Left ventricle myocardium superior (tissue), 1 donor: ENCODE measurements at places on chromosomes 1 and 21.

- peak; percentile 92 for DNase-seq
Measured at GRCh38 chr1:27525296-27526272, 35.6 kb upstream of the WASF2 start.

DNA sequence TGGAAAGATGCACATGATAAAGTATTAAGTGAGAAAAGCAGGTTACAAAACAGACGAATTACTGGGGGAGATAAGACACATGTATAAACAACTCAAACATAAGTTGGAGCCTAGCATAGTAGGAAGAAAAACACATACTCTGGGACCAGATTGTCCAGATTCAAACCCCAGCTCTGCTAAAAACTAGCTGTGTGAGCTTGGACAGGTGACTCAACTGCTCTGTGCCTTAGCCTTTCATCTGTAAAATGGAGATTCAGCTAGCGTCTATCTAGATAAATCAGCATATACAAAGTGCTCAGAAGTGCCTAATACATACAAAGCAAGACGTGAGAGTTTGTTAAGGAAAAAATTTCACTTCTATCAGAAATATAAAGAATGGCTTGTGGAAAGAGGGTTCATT, 254.0 kb upstream of the POU3F1 start:
- no peak for DNase-seq

DNA sequence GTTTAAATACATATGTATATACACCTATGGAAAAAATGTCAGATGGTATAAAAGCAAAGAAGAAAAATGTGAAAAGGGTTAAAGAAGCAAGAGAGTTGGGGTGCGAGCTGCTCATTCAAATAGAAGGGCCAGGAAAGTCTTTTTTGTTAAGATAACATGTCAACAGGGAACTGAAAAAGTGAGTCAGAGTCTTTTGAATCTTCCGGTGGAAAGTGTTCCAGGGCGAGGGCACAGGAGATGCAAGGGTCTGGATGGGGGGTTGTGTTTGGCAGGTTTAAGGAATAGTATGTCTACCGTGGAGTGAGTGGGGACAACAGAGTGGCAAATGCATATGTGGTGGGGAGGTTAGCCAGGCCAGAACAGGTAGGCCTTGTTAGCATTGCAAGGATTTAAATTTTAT, 22.2 kb upstream of the GNG12 start:
- no peak for DNase-seq

- DNase-seq, result no peak
Measured at GRCh38 chr1:89610457-89611011, 22.4 kb upstream of the LRRC8C start.

- peak; percentile 87 for DNase-seq
Measured at GRCh38 chr1:39076127-39076798, 50.1 kb downstream of the NDUFS5 start.

- DNase-seq, result peak; percentile 72
Measured at GRCh38 chr21:38925923-38926322, 120.2 kb downstream of the ETS2 start.

DNA sequence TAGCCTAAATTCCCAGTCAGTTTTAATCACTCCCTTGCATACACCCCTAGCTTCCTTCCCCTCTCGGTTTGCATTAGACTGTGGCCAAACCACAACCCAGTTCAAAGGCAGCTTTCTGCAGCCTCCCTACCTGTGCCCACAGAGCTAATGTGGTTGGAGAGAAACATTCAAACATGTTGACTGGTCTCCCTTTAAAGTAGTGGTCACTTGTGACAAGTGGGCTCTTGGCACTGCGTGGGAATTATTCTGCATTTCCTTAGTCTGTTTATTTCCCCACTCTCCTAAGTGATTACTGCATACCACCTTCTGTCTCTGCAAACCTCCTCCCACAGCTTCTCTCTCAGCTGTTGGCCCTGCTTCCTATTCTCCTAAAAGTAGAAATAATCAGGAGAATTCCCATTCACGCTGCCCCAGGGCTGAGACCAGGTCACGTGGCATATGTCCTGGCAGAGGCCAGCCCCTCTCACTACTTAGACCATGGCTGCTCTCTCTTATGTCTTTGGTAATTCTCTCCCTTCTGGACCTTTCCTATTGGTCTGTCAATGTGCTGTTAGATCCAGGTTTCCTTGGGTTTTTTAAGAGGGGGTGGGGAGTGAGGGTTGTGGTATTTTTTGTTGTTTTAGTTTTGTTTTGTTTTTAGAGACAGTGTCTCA, 38.4 kb upstream of the CD101 start:
- no peak for DNase-seq

DNA sequence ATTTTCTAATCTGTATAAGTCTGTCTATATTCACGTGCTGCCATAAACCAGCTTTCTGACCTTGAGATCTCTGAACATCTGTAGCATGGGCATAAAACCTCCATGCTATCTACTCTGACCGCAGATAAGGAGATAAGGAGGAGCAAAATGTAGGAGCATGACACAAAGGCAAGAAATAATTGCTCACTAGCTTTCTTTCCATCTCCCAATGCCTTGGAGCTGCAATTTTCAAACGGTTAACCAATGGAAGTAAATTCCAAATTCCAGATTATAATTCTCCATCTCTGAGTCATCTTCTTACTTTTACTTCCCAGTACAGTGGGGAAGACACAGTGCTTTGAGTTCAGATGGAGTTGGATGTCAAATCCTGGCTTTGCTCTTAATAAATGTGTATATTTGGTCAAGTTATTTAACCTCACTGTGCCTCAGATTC, 41.6 kb downstream of the CD58 start:
- no peak for DNase-seq

- no peak for DNase-seq
Measured at GRCh38 chr1:154883919-154884868, 14.1 kb upstream of the KCNN3 start.

DNA sequence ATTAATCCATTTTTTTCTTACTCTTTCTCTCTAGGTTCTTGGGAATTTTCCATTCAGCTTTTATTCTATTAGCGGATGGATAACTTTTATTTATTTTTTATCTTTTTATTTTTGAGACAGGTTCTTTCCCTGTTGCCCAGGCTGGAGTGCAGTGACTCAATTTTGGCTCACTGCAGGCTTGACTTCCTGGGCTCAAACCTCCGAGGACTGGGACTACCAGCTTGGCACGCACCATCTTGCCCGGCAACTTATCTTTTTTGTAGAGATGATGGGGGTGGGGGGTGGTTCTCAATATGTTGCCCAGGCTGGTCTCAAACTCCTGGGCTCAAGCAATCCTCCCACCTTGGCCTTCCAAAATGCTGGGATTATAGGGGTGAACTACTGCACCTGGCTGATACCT, 36.1 kb upstream of the CHIT1 start:
- no peak for DNase-seq

DNA sequence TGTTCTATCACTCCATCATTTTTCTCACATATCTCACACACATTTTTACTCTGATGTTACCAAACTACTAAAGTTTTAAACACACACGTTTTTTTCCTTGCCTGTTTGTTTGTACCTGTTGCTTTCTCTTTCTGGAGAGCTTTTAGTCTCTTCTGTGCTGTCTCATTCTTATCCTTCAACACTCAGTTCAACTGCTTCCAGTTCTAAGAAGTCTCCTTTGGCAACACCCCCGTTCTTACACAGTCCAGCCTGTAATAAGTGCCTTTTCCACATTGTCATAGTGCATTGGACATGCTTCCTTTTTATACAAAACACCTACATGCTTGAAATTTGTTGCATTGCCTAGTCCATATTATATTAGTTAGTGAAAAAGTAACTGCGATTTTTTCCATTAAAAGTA, 360.2 kb upstream of the BRINP3 start:
- no peak for DNase-seq

- no peak for DNase-seq
Measured at GRCh38 chr1:178867670-178868069, 3.2 kb downstream of the ANGPTL1 start.

- DNase-seq, result no peak
Measured at GRCh38 chr1:34263406-34263805, 86.7 kb downstream of the C1orf94 start.

GRCh38 chr1:33074193-33074945, 6.6 kb upstream of the AZIN2 start:
- DNase-seq, result no peak

DNA sequence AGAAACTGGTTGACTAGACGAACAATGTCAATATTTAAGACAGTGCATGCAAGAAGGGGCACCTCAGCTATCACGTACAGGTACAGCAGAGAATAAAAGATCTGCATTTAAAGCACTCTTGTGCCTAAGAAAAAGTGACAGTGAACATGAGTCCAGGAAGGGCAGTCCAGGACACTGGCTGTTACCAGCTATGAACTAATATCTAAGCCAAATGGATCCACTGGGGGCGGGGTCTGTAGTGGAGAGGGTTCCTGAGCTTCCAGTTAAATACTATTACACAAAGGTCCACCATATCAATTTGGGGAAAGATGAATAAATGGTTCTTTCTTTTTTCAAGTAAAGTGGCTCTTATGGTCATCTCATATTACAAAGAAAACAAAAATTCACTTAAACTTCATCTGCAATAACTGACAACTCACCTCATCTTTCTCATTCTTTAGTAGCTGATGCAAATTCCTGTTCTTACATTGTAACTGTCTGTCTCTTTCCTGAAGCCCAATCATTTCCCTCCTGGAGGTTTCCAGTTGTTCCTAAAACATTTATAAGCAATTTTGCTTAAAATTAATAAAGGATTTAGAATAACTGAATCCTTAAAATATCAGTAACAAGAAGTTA, 24.5 kb downstream of the SSX2IP start:
- no peak for DNase-seq

DNA sequence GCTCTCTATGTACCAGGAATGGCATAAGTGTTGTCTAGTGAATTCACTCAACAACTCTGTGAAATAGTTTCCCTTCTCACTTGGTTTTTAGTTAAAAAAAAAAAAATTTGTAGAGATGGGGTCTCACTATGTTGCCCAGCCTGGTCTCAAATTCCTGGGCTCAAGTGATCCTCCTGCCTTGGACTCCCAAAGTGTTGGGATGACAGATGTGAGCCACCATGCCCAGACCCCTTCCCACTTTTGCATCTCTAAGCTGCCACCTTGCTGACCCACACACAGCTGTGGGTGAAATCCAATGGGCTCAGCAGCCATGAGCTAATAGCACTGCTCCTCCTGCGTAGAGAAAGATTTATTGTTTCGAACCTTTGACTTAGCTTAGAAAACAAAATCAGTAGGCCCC, 33.5 kb downstream of the NEK2 start:
- no peak for DNase-seq

- DNase-seq, result no peak
Measured at GRCh38 chr21:30447056-30447455, 7.0 kb downstream of the KRTAP15-1 start.

GRCh38 chr21:30211071-30211470, 4.8 kb downstream of the CLDN8 start:
- DNase-seq, result no peak

- DNase-seq, result peak; percentile 68
Measured at GRCh38 chr1:48469616-48470480, 2.2 kb downstream of the SPATA6 start.

- no peak for DNase-seq
Measured at GRCh38 chr1:22621761-22622160, 14.7 kb upstream of the C1QA start.

DNA sequence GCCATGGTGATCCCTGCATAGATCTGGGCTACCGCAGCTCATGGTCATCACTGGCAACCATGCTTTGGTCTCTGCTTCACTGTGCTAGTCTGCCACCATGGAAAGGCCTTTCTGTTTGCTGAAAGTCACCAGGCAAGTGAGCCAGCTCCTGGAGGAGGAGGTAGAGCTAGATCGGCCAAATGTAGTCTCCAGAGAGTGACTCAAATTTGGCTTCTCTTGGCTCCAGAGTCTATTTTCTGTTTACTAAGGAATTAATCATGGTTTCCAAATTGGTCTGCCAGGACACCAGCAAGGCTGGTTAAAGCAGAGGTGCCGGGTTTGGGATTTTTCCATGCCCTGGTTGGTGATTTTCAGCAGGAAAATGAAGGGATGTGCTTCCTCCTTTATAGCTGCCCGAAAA, 52.7 kb upstream of the IVNS1ABP start:
- no peak for DNase-seq

- no peak for DNase-seq
Measured at GRCh38 chr1:232379063-232379434, 250.9 kb downstream of the SIPA1L2 start.

DNA sequence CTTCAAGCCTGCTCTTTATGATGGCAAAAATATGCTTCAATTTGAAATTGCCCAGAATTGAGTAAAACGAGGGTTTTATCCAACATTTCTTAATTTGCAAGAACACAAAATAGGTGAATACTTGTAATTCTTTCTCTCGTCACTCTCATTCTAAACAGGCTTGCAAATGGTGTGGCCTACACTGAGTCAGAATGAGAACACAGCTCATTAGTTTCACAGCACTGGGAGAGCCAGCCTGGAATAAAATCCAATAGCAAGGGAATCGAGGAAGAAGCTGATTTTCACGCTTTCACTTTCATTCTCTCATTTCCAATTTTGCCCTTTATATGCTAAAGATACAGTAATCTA, 537.5 kb downstream of the LTN1 start:
- no peak for DNase-seq

DNA sequence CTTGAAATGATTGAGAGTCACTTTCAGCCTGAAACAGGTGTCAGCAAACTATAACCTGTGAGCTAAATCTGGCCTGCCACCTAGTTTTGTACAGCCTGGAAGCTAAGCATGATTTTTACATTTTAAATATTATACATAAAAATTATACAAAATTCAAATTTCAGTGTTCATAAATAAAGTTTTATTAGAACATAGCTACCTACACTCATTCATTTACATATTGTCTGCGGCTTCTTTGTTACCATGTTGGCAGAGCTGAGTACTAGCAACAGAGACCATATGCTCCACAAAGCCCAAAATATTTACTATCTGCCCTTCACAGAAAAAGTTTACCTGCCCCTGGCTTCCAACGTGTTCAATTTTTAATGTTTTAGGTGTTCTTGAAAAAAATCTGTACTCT, 8.0 kb upstream of the C1orf162 start:
- no peak for DNase-seq

DNA sequence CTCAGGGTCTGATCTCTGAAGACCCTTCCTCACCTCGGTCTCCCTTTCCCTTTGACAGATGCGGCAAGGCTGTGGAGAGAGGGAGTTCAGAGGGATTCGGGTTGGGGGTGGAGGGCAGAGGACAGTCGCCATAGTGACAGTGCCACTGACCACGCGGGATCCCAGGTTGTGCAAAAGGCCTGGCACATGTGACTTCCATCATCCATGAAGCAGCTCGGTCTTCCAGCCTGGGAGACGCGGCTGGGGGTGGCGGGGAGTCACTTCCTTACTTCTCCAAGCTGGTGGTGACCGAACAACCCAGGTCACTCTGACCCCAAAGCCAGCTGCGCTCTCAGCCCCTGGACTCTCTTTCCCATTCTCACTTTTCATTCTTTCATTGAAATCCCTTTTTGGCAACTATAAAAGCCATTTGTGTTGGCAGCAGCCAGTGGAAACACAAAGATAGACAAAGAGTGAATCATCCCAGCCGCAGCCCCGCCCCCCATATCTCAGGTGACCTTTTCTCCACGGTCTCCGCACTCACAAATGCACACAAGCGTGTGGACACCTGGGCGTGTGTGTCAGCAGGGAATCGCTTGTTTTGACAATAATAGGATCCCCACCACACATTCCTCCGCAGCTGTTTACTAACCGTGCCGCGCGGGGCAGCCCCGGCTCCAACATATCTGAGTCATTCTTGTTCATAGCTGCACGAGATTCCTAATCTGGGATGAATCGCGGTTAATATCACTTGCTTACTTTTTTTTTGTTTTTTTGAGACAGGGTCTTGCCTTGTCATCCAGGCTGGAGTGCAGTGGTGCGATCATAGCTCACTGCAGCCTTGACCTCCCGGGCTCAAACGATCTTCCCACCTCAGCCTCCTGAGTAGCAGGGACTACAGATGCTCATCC, 68.3 kb downstream of the DHRS3 start:
- DNase-seq, result peak; percentile 74

GRCh38 chr1:53214376-53214940, 6.0 kb downstream of the CZIB start:
- DNase-seq, result no peak
